Progenitor cell of endocrine pancreas (in vitro differentiated cells): ENCODE measurements at places on chromosomes 12 and 14. TPM values are rescaled to one million over a fixed set of nuclear protein-coding genes. Genes with fewer than 3 reads are reported as not detected.

Gene OR10A7
- not detected in 2 replicates for total RNA-seq

Gene KRT75
- not detected in 2 replicates for total RNA-seq

DNA sequence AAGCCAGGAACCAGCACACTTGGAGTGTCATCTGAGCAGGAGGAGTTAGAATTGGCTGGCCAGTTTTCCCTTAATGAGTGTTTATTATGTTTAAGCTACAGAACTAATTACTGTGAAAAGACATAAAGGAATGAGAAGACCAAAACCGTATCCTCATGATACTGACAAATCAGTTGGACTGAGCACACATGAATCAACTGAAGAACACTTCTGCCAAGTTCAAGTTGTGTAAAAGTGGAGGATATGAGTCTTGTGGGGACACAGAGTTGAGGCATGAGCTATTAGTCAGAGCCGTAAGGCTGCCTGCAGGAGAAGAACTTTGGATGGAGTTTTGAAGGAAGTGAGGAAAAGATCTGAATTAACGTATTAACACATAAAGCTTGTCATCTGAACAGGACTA lies 43.1 kb downstream of the HMGA2 start:
- no peak overlapping the region for H3K27ac ChIP-seq
- no peak for DNase-seq
- H3K4me3 ChIP-seq = no peak overlapping the region
- H3K4me1 ChIP-seq = peaks cover 18% of the 10 kb centered on the region
- H3K27me3 ChIP-seq = no peaks in the 10 kb centered on the region

- H3K36me3 ChIP-seq = peaks cover 2% of the 10 kb centered on the region
- DNase-seq = no peak
- no peaks in the 10 kb centered on the region for H3K27me3 ChIP-seq
- H3K4me1 ChIP-seq = no peaks in the 10 kb centered on the region
- no peak overlapping the region for H3K27ac ChIP-seq
Observed at GRCh38 chr14:102911991-102912761, 10.3 kb upstream of the AMN start.

GRCh38 chr14:84922370-84922769 lies 607.6 kb upstream of the FLRT2 start:
- H3K27ac ChIP-seq = no peak overlapping the region
- H3K4me3 ChIP-seq = no peak overlapping the region
- H3K27me3 ChIP-seq = no peaks in the 10 kb centered on the region
- no peaks in the 10 kb centered on the region for H3K4me1 ChIP-seq
- no peak for DNase-seq

GRCh38 chr12:43337571-43338444 lies 214.2 kb downstream of the ADAMTS20 start:
- H3K4me3 ChIP-seq = no peak overlapping the region
- peak overlapping the region; percentile 79 for H3K27ac ChIP-seq
- H3K27me3 ChIP-seq = no peaks in the 10 kb centered on the region

Gene DEGS2
- 0.73 and 1.3 TPM in 2 replicates for total RNA-seq
